ENCODE measurements at places on chromosomes 1 and 21.

DNA sequence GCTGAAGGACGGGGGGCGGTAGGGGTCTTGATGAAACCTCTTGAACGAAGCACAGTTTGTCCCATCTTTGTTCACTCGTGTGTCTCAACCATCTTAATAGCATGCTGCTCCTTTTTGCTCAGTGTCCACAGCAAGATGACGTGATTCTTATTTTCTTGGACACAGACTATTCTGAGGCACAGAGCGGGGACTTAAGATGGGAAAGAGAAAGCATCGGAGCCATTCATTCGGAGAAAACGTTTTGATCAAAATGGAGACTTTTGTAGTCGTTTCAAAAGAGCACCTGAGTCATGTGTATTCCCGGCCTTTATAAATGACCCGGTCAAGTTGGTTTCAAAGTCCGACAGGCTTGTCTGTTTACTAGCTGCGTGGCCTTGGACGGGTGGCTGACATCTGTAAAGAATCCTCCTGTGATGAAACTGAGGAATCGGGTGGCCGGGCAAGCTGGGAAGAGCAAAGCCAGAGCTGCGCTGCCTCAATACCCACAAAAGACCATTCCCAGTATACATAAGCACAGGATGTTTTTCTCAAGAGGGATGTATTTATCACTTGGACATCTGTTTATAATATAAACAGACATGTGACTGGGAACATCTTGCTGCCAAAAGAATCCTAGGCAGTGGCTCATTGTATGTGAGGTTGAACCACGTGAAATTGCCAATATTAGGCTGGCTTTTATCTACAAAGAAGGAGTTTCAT, 18.5 kb downstream of the ETS2 start:
- DNase-seq, result no peak

DNA sequence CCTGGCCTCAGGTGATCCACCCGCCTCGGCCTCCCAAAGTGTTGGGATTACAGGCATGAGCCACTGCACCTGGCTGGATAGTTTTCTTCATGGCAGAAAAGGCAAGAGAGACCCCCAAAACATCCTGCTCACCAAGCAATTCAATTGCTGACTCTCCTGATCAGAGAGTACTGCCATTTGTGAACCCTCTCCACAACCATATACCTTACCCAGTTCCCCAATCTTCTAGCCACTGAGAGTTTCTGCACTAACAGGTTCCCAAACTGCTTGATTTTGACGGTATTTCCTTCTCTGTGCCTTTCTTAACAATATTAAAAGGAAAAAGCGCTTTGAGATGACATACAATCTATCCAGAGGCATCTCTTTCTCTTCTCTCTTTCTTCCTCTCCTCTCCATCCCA, 39.9 kb upstream of the MUTYH start:
- DNase-seq, result no peak

- no peak for DNase-seq
These were observed 45.3 kb downstream of the PDE9A start for GRCh38 chr21:42698733-42699132.

- DNase-seq, result no peak
These were observed 13.5 kb upstream of the ENO1 start for GRCh38 chr1:8892026-8892425.

GRCh38 chr1:184395937-184396480, 9.2 kb downstream of the C1orf21 start:
- DNase-seq, result no peak

- no peak for DNase-seq
These were observed 9.8 kb downstream of the ITSN1 start for GRCh38 chr21:33651965-33652680.

Data from immature natural killer cell (primary cell).